ENCODE measurements at places on chromosomes 2 and 18. TPM values are rescaled to one million over a fixed set of nuclear protein-coding genes. Genes with fewer than 3 reads are reported as not detected.
A peak's percentile ranks its signal among the peaks of the same experiment; 100 is the strongest.

DNA sequence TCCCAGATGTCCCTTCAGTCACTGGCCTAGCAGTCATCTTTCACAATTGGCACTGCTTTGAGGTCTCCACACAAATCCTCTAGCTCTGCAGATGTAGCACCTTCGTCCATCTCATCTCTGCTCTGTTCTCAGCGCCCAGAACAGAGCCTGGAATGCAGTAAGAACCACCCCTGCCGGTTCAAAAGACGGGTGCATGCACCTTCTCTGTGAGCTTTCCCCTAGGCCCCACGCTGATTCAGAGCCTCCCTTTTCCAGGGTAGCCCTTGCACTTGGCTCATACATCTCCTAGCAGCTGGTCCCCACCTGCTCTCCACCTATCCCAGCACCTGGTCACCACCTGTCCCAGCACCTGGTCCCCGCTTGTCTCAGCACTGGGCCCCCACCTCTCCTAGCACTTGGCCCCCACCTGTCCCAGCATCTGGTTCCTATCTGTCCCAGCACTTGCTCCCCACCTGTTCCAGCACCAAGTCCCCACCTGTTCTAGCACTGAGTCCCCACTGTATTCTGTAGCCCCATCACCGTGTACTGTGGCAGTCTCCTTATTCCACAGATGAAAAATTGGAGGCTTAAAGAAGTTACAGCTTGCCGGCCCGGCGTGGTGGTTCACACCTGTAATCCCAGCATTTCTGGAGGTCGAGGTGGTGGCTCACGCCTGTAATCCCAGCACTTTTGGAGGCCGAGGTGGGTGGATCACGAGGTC lies 4.7 kb upstream of the KCNF1 start:
- no peak for DNase-seq

GRCh38 chr2:142100139-142100873 lies 30.5 kb downstream of the LRP1B start:
- DNase-seq, result no peak

DNA sequence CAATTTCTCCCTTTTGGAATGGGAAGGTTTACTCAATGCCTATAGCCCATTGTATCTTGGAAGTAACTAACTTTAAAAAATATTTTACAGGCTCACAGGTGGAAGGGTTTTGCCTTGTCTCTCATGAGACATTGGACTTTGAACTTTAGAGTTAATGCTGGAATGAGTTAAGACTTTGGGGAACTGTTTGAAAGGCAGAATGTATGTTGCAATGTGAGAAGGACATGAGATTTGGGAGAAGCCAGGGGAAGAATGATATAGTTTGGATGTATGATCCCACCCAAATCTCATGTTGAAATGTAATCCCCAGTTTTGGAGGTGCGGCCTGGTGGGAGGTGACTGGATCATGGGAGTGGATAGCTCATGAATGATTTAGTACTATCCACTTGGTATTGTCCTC lies 17.5 kb upstream of the TBC1D8 start:
- DNase-seq, result no peak

GRCh38 chr2:209726311-209726710 lies 45.3 kb upstream of the UNC80 start:
- no peak for DNase-seq

DNA sequence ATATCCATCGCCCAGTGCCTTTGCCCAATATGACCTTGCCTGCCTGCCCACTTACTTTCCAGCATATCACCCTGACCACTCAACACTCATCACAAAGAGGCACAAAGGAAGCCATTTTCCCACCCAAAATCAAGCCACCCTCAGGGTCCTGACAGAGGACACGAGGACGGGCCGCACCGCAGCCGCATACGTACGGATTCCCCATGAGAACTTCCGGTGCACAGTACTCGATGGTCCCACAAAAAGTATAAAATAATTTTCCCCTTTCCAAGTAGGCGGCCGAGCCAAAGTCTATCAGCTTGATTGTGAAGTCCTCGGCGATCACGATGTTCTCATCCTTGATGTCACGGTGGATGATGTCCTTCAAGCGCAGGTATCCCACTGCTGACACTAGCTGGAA lies 10.0 kb upstream of the MTERF4 start:
- DNase-seq, result no peak

DNA sequence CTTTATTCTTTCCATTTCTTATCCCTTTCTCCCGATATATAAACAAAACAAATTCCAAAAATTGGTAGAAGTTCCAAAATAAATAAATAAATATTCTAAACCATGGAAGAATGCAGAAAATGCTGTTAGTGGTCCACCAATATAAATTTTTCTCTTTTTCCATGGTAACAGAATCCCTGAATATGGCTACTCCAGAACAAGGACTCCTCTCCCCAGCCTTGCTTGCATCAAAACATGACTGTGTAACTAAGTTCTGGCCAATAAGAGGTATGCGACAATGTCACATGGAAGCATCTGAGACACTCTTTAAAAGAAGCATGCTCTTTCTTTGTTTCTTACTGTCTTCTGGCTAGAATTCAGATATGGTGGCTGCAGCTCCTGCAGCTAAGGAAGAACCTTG lies 325.1 kb upstream of the TANK start:
- DNase-seq, result no peak

DNA sequence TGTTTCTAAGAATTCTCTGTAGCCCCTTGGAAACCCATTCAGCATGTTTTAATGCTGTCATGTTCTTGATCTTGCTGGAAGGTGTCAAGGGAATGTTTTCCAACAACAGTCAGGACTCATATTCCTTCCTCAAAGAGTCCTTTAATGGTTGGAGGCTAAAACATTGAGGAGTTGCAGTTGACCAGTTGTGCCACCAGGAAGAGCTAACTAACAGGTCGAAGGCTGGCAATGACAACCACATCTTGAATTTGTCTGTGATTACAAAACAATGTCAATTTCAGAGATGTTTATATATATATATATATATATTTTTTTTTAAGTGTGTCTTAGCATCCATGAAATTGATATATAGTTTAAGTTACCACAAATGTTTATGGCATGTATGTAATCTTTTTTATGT lies 151.5 kb downstream of the INO80D start:
- DNase-seq, result no peak

DNA sequence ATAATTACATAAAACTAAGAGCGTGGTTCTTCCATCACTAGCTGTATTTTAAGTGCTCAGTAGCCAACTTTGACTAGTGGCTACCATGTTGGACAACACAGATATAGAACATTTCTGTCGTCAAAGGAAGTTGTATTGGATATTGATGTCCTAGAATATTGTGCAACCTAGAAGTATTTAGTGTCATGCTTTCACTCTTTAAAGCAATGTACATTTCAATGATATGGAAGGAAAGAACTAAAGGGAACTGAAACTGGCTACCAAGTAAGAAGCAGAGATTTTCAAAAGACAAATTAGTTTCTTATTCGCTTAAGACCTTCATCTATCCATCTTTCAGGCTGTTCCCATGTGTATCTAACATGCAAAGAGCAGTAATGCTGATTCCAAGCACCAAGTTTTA lies 85.4 kb upstream of the EML6 start:
- no peak for DNase-seq

DNA sequence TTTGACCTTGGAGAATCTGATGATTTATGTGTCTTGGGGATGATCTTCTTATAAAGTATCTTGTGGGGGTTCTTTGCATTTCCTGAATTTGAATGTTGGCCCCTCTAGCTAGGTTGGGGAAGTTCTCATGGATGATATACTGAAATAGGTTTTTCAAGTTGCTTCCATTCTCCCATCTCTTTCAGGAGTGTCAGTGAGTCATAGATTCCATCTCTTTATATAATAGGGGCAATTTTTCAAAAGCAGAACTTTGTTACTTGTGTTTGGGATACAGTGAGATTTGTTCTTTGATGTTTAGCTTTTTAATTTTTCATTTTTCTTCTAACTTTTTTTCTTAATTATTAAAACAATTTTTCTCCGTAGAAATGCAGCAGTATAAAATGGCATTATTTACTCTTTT lies 19.4 kb downstream of the TMEM87B start:
- no peak for DNase-seq

- DNase-seq, result no peak
These were observed 72.6 kb downstream of the ANKRD44 start for GRCh38 chr2:197238043-197238365.

GRCh38 chr2:10441948-10442347 lies 6.2 kb downstream of the ODC1 start:
- no peak for DNase-seq

- DNase-seq, result no peak
These were observed 943 bp downstream of the INPP5D start for GRCh38 chr2:233060980-233061590.

- DNase-seq, result no peak
These were observed 391.6 kb upstream of the SYT4 start for GRCh38 chr18:43668866-43669265.

GRCh38 chr18:71329563-71329962 lies 1040.7 kb downstream of the SOCS6 start:
- DNase-seq, result no peak

DNA sequence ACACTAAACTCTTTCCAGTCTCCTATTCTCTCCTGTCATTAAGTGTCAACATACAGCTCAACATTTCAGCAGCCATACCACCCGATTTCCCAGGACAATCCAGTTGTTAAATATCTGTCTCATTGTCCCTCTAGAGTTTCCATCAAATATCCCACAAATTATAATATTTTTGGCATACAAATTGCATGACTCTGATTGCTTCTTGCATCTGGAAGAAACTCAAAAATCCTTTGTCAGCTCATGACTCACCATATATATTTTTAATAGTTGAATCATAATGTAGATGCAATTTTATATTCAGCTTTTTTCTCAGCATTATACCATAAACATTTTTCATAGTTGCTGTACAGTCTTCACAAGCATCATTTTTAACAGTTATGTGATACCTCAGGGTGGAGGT lies 7.2 kb downstream of the SLC30A3 start:
- no peak for DNase-seq

ERICH2 gene
- total RNA-seq, result not detected

THSD7B gene
- not detected for total RNA-seq

- DNase-seq, result no peak
These were observed 281.2 kb upstream of the PARD3B start for GRCh38 chr2:204264085-204264553.

DNA sequence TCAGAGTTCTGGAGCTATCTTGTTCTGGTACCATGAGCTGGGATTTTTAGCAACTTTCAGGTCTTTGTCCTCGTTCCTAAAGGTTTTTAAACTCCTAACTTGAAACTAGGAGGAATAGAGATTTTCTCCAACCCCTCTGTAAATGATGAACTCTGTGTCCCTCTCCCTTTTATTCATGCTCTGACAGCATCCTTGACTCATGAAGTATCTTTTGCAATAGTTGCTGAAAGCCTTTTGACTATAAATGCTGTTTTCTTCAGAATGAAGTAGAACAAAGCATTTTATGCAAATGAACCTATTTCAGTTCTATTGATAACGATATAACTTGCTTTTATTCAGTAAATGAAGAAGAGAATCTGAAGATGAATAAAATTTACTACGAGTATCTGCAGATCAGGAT lies 17.0 kb upstream of the MAPRE2 start:
- no peak for DNase-seq

DNA sequence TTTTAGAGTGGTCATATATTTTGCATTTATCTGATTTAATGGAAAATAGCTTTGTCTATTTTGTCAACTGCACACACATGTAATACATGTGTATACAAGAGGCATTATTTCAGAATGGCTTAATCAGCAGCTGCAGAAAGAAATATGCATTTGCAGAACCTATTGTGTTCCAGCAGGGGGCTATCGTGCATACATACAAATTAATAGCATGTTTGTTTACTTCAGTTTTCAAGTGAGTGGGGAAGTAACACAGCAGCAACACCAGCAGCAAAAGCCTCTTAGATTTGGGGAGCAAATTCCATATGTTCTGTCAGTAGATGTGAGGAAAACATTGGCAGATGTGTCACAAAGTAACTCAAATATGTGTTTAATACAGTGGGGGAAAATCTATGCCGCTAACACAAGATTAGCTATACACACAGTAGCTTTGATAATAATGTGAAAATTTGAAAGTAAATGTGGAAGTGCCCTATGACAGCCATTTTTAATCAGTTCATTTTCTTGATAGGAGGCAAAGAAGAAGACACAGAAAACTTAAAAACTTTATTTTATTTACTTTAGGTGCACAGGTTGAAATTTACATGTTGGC lies 218.1 kb downstream of the WDR7 start:
- DNase-seq, result peak; percentile 10

C2orf15 gene
- 3.5 TPM for total RNA-seq

- DNase-seq, result peak; percentile 67
These were observed 813 bp upstream of the MEIS1 start for GRCh38 chr2:66433945-66434678.

- DNase-seq, result no peak
These were observed 41.3 kb downstream of the BCL11A start for GRCh38 chr2:60512062-60512622.

- DNase-seq, result no peak
These were observed 117.6 kb upstream of the STK17B start for GRCh38 chr2:196289000-196289399.

KCNF1 gene
- total RNA-seq, result 0.99 TPM

- no peak for DNase-seq
These were observed 123.7 kb downstream of the DIS3L2 start for GRCh38 chr2:232085164-232085563.

GRCh38 chr2:152542337-152542994 lies 174.8 kb downstream of the PRPF40A start:
- DNase-seq, result no peak

MPHOSPH10 gene
- total RNA-seq, result 21.3 TPM

DNA sequence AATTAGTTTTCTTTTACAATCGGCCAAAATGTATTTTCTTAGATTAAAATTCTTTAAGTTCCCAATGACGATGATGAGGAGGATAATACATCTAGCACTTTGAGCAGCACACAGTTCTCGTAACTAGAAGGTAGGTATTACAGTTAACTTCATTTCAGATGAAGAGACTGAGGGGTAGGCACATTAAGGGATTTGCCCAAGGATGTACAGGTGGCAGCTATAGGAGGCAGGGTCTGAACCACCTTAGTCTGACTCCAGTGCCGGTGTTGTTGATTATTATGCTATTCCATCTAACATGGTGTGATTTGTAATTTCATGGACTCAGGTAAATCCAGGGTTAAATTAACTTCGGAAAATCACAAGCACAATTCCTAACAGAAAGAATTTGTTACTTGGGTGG lies 1.1 kb downstream of the CD28 start:
- DNase-seq, result no peak

DNA sequence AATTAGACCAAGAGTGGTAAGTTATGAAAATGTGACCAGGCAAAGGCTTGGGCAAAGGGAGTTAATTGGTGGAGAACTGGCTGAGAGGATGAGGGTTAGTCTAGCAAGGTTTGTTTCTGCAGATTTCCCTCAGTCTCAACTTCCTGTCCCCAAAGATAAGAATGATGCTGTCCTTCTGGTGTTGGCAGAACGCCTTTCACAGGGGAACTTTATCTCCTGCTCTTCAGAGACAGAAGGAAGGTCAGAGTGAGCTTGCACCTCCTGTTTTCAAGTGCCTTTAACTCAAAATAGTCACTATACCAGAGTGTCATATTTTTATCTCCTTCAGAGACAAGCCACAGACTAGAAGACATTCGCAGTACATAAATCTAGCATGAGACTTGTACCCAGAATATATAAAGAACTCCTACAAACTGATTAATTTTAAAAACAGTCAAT lies 95.7 kb downstream of the TEX51 start:
- no peak for DNase-seq
